ENCODE measurements at places on chromosomes 3 and 15.

GRCh38 chr3:76958274-76958673, 81.6 kb upstream of the ROBO2 start:
- DNase-seq = no peak

- DNase-seq = no peak
Measured at GRCh38 chr3:14457999-14458398, 55.6 kb downstream of the SLC6A6 start.

GRCh38 chr3:191401775-191402357, 59.1 kb upstream of the PYDC2 start:
- DNase-seq = no peak

- no peak for DNase-seq
Measured at GRCh38 chr15:73887481-73887880, 14.1 kb downstream of the TBC1D21 start.

DNA sequence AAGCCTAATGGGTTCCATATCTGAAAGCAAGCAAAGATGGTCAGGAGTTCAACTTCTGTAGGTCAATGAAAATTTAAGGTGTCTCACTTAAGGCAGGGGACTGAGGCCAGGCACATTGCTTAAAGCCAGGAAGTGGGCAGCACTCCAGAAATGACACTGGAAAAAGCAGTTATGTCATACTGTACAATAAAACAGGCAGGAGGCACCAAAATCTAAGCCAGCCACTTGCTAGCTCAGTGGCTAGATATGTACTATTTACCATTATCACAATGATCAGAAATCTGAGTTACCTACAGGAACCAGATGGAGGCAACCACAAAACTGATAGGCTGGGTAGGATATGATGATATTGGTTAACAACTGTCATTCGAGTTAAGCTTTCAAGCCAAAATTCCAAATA, 57.3 kb downstream of the FRMD5 start:
- no peak for DNase-seq

DNA sequence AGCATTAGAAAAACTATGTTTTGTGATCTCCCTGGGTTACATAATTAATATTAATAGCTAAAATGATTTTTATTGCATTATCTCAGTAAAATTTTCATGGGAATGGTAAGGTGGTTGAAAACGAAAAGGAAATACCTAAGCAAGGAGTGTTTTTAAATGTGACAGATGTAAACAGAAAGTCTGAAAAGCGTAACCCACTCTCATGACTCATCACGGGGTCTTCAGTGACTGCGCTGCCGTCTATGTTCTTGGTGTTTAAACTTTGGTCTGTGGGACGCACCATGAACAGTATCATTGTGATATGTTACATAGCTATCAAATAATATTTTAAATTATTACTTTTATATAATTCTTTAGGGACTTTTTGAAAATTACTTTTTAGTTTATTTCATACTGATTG, 19.8 kb downstream of the LRCH3 start:
- no peak for DNase-seq

DNA sequence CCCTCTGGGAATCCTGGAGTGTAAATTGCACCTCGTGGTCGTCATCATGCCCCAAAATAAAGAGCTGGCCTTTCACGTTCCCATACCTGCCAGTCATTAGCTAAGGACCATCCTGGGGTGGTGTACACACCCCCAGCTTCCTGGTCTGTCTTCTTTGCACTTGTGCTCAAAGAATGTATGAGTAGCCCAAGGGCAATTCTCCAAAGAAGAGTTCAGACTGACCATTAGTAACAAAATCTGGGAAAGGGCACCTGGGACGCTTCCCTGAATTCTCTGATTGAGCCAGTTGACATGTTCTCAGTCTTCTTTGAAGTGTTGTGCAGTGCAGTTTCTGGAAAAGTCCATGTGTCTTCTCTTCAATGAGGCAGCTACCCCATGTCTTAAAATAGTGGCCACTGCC, 34.8 kb downstream of the FAM3D start:
- DNase-seq = no peak

DNA sequence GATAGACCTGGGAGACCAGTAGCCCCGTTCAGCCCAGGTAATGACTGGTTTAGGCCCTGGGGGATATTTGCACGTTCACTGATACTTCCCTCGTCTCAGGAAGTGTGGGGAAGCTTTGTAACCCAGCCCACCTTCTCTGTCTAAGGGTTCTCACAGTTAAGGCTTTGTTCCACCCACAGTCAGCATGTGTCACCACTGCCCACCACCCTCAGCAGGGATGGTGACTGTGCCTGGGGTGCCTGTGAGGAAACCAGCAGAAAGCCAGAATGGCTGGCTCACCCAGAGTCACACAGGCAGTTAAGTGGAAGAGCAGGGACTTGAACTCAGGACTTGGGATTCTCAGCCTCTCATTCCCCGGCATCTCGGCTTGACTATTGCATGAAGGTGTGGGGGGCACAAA, 5.2 kb downstream of the KBTBD13 start:
- peak; percentile 11 for DNase-seq

- DNase-seq = no peak
Measured at GRCh38 chr3:169558371-169558770, 105.1 kb downstream of the MECOM start.

- no peak for DNase-seq
Measured at GRCh38 chr3:107208796-107209195, 168.4 kb upstream of the CCDC54 start.

DNA sequence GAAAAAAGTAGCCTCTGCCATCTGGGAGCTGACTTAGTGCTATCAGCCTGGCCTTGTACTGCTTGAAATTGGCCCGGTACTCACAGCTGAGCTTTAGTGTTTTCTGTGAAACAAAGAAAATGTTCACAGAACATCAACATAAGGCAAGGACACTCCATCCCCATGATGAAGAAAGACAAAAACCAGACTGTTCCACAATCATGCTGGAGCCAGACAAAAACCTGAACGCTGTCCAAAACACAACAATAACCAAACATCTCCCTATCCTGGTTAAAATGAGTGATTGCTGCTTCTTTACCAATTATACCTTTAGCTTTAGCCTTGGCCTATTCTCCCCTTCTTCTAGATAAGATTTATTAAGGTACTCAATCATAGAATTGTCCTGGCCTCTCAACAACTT, 153.9 kb downstream of the CPNE4 start:
- DNase-seq = no peak

GRCh38 chr3:126212620-126213378, 32.4 kb upstream of the ALDH1L1 start:
- DNase-seq = no peak

- no peak for DNase-seq
Measured at GRCh38 chr15:26126819-26127387, 263.8 kb upstream of the ATP10A start.

- DNase-seq = no peak
Measured at GRCh38 chr3:149781211-149781610, 11.1 kb downstream of the ANKUB1 start.

DNA sequence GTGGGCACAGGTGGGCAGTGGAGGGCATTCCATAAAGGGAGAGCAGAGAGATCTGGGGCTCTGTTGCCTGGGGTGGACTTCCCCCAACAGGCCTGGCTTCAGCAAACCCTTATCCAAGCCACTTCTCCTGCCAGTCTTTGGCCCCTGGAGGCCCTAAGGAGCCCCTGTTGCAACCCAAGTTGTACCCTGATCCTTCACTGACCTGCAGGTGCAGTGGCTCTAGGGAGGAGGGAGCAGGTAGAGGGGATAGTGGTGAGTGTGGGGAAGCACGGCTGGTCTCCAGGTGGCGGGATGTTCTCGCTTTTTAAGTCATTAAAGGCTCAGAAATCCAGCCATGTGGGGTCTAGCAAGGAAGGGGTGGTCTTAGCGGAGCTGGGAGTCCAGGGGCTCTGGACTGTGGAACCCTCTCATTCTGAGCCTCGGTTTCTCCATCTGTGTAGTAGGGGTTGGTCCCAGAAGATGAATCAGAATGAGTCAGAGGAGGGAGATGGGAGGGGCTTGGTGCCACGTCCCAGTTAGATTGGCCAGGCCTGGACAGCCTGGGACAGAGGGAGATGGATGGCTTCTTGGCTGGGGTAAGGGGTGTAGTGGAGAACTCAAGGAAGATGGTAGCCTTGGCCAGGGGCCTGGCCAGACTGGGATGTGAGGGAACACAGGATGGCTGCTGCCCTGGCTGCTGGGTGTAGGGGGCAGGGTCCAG, 2.6 kb downstream of the ZBTB47 start:
- no peak for DNase-seq

- DNase-seq = no peak
Measured at GRCh38 chr15:40267670-40268069, 15.2 kb downstream of the ANKRD63 start.

GRCh38 chr3:189292667-189293484, 121.1 kb downstream of the TPRG1 start:
- no peak for DNase-seq

- DNase-seq = no peak
Measured at GRCh38 chr3:26237036-26237682, 385.4 kb upstream of the LRRC3B start.

- DNase-seq = no peak
Measured at GRCh38 chr3:9213019-9213634, 36.3 kb downstream of the SRGAP3 start.

DNA sequence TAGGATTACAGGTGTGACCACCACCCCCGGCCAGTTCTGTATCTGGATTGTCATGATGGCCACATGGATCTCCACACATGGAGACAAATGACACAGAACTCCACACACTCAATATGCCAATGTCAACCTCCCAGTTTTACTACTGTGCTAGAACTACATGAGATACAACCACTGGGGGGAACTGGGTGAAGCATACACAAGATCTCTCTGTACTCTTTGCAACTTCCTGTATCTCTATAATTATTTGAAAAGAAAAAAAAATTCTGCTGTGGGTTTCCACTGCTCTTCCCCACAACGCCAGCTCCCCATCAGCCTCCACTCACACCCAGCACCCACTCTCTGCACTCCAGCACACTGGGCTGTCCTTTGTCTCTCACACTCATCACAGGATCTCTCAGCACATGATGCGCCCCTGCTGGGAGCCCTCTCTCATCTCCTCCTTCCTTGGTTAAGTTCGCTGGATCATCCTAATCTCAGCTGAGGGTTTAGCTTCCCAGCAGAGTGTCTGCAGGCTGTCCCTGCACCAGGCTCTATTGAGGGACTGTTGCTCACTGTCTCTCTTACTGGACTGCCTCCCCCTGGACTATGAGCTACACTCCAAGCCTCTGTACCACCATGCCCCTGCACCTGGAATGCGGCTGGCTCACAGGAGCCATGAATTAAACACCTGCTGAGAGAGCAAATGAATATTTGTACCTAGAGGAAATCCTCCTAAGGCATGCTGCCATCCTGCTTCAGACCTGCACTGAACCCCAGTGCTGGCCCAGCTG, 10.7 kb upstream of the RAB43 start:
- DNase-seq = no peak

DNA sequence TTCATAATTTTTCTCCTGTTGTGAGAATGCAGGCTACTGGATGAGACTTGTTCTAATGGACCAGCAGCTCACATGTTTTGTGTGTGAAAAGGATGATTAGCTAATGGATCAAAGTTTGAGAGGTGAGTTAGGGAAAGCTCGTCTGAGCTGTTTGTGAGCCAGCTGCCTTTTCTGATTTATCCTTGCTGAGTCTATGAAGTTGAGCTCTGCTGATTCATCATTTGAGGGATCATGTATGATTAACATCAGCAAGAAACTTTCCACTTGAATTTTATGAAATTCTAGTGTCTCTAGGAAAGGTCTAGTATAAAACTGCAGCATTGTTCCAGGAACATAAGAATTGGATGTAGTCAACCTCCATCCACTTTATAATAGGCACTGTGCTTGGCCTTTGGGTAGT, 698.7 kb downstream of the NTRK3 start:
- no peak for DNase-seq

DNA sequence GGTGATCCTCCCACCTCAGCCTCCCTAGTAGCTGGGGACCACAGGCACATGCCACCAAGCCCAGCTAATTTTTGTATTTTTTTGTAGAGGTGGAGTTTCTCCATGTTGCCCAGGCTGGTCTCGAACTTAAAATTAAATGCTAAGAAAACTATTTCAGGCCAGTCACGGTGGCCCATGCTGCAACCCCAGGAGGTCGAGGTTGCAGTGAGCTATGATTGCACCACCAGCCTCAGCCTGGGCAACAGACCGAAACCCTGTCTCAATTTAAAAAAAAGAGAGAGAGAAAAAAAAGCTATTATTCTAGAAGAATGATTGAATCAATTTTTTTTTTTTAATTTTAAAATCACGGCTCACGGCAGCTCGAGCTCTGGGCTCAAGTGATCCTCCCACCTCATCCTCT, 4.7 kb downstream of the SLC51A start:
- no peak for DNase-seq

DNA sequence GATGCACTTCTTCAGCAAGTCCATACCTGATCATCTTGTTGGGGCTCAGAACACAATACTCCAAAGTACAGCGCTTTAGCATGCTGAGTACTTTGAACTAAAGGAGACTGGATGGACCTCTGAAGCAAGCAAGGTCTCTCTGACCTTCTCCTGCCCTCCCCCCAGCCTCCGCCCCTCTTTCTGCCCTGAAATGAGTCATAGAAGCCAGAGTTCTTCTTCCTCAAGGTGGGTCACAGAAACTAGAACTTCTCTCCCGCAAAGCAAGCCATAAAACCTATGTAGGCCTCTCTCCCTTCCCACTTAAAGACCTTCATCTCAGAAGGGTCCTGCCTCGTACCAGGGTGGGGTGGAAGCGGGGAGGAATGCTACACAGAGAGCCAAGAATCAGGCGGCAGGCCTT, 230.5 kb upstream of the PROK2 start:
- DNase-seq = no peak

GRCh38 chr3:177778633-177779032, 581.4 kb upstream of the TBL1XR1 start:
- DNase-seq = no peak

DNA sequence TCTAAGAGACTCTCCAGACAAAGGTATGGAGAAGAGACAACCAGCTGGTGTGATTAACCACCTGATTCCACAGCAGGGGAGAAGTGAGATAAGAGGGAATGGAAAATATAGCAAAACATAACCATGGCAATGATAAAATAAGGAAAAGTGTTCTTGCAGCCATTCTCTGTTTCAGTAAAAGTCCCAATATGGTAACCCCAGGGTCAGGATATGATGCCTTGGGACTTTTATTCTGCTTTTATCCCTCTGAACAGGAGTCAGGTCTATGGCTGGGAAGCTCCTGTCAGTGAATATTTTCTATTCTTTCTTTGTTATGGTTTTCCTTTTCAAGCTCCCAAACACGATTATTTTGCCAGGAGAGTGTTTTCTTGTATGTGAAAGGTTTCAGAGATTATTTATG, 94.2 kb downstream of the SLC9A9 start:
- DNase-seq = no peak

GRCh38 chr3:185439745-185440466, 58.9 kb downstream of the TMEM41A start:
- DNase-seq = no peak

GRCh38 chr3:177190756-177191681, 6.3 kb downstream of the TBL1XR1 start:
- no peak for DNase-seq

GRCh38 chr3:197376735-197377555, 78.5 kb upstream of the DLG1 start:
- no peak for DNase-seq

DNA sequence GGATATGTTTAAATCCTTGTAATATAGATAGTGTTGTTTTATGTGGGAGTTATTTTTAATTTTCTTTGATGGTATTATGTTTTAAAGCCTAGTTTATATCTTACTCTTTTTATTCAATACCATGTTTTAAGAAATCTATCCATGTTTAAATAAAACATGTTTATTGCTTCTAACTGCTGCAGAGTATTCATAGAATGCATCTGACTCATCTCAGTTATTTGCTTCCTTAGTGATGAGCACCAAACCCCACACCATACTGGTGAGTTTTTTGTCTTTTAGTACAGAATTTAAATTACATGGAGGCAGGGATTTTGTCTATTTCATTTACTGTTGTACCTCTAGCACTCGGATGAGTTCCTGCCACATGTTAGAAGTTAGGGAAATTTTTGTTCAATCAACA, 209.2 kb downstream of the NSUN3 start:
- no peak for DNase-seq

Data from stimulated activated CD8-positive, alpha-beta memory T cell treated with anti-CD3 and anti-CD28 coated beads, Interleukin-4, amount 100 ng/mL, for 4 hours (primary cell).